ENCODE measurements at places on chromosomes 16 and 17.

- no peak for DNase-seq
Observed at GRCh38 chr17:51921500-51921899, 237.0 kb downstream of the CA10 start.

DNA sequence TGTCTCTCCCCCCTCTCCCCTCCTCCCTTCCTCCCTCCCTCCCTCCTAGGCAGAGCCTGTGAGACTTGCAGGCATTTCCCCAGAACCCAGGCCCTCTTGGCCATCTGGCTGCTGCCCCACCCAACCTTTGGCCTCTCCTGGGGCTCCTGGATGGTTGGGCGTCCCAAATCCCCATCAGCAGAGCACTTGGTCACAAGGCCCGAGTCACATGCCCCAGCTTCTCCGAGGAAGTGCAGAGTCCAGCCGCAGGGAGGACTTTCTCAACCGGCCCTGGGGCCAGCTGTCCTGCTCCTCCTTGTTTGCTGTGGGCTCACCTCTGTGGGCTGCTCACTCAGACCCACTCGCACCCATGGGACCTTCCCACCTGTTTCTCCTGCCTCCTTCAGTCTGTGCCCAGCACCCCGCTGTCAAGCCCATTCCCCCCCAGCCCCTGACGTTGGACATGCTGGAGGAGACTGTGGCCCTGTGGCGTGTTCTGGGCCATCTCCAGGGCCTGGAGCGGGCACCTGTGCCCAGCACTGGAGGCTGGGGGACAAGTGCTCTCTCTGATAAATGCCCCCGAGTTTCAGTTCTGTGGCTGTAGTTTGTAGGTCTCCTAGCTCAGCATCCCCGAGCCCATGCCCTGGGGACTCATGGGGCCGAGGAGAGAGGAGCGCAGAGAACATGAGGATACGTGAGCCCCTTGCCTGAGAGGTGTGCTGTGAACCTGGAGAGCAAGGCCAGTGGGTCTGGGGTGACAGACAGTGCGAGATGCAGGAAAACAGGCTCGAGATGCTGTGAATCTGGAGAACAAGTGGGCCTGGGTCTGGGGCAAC is 42.3 kb upstream of the ZNF750 start:
- DNase-seq = no peak

- DNase-seq = no peak
Observed at GRCh38 chr17:66531851-66532295, 229.5 kb downstream of the PRKCA start.

GRCh38 chr16:81627024-81627423 is 152.1 kb upstream of the PLCG2 start:
- DNase-seq = no peak

DNA sequence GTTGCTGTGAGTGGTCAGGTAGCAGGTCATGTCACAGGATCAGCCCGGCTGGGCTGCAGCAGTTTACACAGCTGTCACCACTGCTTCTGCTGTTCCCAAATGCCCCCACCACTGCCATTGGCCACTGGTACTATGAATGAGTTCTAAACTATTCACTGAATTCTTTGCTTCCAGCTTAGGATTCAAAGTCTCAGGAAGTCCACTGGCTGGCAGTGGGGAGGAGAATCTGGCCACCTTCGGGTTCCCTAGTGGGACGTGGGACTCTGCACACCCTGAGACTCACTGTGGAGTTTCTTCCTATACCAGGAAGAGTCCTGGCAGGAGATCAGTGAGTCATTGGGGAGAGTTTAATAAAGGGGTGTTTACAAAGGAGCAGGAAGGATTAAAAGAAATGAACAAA is 6.9 kb downstream of the MT1X start:
- no peak for DNase-seq

- no peak for DNase-seq
Observed at GRCh38 chr17:10018461-10018891, 113.4 kb upstream of the RCVRN start.

DNA sequence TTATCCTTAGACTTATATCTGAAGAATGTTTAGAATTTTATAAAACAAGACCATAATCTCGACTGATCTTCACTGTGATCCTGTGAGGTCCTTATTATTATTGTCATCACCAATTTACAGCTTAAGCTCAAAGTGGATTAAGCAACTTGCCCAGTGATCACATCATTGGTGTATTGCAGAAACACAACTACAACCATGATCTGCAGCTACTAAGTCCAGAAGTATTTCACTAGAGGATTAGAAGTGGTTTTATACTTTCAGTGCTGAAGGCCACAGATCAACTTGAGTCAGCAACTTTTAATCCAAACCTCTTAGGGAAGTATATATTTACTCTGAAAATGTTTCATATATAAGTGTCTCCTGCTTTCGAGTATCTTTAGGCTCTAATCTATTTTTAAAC is 624.3 kb upstream of the SOX9 start:
- DNase-seq = no peak

DNA sequence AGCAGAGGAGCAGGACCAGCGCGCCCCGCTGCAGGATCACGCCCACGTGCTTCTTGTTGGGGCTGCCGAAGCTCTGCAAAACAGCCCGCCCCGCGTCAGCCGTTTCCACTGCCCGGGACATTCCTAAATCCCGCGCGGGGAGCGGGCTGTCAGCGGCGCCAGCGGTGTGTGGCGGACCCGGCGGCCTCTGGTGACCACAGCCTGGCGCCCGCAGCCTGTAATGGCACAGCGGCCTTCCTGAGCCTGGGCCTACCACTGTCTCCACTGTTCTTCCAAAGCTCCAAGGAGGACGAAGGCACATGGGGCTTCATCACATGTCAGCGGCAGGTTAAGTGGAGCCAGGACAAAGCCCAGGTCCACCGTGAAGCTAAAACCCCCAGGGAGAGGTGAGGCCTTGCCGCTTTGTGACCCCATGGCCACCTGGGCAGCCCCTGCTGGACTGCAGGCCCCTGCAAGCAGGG is 2.5 kb downstream of the SLC47A2 start:
- DNase-seq = no peak

DNA sequence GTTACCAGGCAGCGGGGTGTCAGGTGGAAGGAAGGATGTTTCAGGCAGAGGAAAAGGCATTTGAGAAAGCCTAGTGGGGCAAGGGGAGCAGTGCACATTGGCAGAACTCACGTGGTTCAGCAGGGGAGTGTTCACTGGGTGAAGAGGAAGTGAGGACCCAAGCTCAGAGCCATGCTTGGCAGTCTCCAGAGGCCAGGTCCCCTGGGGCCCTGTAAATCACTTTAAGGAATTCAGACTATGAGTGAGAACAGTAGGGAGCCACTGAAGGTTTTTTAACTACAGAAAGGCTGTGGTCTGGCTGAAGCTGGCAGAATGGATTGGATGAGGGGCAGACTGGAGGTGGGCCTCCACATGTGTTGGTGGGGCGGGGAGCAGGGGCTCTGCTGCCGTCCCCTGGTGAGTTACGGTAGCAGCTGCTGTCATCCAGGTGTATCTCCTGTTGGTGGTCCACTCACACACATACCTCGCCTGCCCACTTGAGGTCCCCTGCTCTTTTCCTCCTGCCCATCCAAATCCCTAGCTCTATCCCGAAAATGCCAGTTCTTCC is 5.1 kb downstream of the CLEC16A start:
- DNase-seq = no peak

DNA sequence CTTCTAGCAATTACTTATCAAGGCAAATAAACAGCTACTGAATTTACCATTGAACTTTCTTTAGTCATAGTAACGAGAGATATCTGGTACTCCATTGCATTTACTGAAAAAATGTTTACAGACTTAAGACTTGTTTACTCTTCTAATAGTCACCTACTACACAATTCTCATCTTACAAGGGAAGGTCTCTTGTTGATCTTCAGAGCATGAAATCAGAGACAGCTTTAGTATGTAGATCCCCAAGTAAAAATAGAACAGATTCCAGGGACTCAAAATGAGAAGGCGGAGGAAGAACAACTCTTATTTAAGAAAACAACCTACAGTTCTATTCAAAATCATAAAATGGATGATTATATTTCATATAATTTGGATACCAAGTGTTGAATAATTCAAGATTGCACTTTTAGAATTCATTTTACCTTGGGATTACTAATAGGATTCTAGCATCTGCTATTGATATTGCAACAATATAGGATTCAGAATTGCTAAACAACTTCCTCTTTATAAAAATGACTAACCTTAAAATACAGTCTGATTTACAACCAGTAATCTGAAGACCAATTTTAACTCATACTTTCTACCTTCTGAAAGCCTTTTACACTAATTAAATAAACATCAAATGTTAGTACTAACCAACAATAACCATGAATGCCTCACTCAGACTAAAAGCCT is 20.8 kb downstream of the UBE2G1 start:
- no peak for DNase-seq

- DNase-seq = no peak
Observed at GRCh38 chr17:82085931-82086764, 11.9 kb downstream of the FASN start.

- DNase-seq = no peak
Observed at GRCh38 chr17:75514299-75514918, 928 bp downstream of the CASKIN2 start.

DNA sequence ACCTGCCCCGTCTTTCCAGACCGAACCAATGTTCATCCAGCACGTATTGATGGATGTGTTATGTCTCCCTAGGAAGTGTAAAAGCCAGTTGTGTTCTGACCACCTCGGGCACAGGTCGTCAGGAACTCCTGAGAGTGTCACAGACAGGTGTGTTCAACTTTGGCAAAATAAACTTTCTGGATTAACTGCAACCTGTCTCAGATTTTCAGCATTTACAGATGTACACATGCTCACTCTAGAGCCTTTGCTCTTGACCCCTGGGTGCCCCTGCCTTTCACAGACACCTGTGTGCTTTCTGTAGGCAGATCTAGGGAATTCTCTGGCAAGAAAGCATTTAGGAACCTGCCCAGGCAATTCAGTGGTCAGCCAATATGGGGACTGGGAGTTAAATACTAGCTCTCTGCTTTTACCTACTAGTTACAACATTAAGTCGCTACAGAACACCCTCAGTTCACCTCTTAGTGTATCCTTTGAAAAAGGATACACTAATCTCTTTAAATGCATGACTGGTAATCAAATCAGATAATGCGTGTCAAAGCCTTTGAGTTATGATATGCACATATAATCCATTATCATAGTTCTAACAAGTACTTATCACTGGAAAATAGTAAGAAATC is 188.9 kb downstream of the CPPED1 start:
- DNase-seq = no peak

DNA sequence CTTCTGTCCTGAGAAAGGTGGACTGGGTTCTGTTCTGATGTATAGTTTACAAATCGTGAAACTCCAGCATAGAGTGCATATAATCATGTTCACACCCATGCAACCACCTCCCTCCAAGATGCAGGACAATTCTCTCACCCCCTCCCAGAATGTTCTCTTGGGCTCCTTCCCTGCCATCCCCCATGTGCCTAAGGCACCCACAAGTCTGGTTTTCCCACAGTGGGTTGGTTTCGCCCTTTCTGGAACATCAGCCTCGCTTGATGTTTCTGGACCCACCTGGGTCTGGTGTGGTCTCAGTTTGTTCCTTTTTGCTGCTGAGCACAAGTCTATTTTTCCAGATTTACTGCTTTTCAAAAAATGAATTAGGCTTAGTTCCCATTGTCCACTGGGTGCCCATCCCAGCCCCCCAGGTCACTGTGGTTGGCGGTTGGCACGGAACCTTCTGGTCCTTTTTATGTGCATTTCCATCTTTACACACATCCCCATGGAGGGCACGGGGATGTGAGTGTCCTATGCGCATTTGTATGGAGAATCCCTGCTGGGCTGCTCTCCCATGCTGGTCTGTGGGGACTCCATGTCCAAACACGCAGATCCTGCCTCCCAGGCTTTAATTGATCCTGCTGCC is 19.0 kb downstream of the MAP2K3 start:
- DNase-seq = no peak

DNA sequence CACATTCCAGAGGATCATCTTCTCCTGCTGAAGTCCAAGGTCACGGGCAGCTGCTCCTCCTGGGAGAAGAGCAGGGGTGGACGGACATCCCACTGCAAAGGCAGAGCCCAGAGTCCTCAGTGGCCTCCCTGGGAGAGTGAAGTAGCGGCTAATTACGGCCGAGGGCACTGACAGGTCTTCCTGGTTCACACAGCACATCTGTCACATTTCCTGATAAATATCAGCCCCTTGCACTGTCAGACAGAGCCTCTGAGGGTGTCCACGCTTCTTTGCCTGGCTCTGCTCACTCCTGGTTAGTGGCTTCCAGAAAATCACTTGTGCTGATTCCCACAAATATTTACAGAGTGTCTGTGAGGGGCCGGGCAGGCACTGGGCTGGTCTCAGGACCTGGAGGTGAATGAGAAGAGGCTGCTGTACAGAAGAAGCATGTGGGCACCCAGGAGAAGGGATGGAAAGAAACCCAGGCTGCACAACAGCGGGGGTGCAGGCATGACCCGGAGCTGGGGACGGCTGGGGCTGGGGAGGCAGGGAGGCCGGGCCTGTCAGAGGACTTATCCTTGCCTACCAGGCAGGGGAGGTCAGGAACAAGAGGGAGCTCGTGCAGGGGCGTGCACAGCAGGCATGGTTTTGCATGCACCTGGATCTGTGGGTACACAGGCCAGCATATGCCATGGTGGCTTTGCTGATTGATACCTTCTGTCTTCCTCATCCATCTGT is 258.2 kb upstream of the TNRC6C start:
- no peak for DNase-seq

DNA sequence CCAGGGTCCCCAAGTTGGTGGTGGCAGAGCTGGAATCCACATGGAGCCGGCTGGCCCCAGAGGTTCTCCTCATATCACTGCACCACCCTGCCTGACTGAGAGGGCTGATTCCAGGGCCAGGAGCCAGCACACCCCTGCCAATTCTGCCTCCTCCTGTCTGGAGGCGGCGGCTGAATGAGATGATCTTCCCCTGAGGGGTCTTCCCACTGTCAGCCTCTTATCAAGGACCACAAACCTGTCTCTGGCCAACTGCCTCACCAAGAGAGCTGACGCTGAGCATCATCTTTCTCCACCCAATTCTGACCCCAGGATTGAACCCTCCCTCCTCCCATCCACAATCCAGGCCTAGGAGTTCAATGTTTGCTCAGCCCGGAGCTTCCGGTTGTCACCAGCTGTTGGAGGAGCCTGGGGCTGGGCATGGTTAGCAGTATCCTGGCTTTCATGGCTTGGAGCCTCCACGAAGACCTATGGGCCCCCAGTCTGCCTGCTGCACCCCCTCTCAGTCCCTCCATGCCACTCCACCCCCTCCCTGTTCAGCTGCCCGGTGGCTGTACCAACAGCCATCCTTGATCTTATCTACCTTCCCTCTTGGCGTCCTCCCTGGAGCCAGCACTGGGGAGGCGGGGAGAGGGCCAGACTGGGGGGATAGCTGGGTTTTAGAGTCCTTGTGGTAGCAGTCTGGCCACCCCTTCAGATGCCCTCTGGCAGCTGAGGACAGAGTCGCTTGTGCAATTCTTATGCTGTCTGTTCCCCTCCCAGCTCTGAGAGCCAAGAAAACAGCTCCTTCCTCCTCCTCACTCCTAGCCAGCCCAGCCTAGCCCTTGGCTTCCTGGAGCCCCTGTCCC is 25.6 kb downstream of the ABCC3 start:
- no peak for DNase-seq

GRCh38 chr17:60439501-60439900 is 17.2 kb downstream of the CHCT1 start:
- DNase-seq = no peak

- no peak for DNase-seq
Observed at GRCh38 chr17:36791150-36791941, 145.9 kb upstream of the LHX1 start.

GRCh38 chr17:37134050-37134449 is 185.3 kb downstream of the AATF start:
- no peak for DNase-seq

- no peak for DNase-seq
Observed at GRCh38 chr16:89320782-89321501, 103.4 kb downstream of the ZNF778 start.
